ENCODE measurements at places on chromosomes 12 and 14. TPM values are rescaled to one million over a fixed set of nuclear protein-coding genes. Genes with fewer than 3 reads are reported as not detected.

DNA sequence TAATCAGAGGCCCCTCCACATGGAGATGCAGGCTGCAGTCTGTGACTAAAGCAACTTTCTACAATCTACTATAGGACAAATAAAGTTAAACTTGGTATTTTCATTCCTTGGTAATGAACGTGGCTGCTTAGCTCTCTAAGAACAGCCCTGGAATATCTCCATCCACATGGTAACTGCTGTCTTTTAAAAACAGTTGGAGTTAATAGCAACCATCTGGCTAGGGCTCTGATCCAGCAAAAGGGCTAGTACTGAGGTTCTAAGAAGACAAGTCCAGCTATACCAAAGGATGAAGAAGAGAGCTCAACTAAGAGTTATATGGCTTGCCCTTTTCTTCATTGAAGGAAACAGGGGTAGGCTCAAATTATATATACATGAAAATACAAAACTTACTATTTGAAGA, 920.1 kb downstream of the FLRT2 start:
- no peak for ATAC-seq

The ADCY4 gene
- 2.3 TPM for total RNA-seq

The B4GALNT1 gene
- total RNA-seq: 3.7 TPM

The RAD51AP1 gene
- total RNA-seq: 56.7 TPM

The WIF1 gene
- total RNA-seq: not detected

The KCNJ8 gene
- not detected for total RNA-seq

- no peak for ATAC-seq
These were observed 27.7 kb downstream of the UBR7 start for GRCh38 chr14:93234798-93235197.

GRCh38 chr14:34106310-34106709, 155.4 kb upstream of the EGLN3 start:
- ATAC-seq: no peak

The STX2 gene
- total RNA-seq: 18.2 TPM

DNA sequence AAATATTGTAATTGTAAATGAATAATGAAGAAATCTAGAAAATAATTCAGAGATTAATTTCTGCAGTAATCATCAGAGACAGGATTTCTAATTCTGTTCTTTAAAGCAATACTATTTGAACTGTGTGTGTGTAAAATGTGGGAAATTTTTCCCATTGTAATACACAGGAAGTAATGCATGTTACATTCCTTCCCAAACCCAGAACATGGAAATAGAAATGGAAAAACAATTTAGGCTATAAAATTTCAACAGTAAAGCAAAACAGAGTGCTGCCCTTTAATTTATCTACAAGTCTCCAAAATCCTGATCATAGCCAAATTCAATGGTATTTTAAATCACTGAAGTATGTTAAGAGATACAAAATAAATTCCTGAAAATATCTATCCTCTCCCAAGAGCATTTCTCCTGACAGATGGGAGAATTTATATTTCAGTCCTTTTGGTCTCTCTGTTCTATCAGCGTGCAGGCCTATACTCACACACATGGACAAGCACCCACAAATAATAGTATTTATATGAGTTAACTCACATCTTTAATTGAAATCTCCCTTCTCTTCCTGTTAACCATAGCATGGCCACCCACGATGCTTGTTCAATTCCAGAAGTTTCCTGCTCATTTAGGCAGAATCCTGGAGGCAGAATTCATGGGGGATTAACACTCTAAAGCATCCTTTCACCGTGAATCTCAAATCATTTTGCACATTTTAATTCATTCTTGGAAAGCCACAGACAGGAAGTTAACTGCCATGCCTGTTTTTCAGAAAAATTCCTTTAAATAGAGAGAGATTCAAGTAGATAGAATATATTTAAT, 1465.4 kb upstream of the FLRT2 start:
- no peak for ATAC-seq

DNA sequence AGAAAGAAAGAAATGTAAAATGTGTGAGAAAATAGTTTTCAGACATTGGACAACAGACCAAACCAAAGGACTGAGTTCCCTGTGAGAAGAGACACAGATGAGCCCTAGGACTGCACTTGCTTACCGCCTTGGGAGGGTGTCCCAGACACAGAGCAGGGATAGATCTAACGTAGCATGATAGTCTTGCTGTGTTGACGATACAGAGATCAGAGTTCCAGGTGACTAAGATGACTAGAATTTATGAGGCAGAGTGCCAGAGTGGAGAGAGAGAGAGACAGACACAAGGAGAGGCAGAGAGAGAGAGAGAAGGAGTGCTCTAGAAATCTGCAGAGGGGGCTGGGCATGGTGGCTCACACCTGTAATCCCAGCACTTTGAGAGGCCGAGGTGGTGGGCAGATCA, 148.2 kb upstream of the LMNTD1 start:
- no peak for ATAC-seq

DNA sequence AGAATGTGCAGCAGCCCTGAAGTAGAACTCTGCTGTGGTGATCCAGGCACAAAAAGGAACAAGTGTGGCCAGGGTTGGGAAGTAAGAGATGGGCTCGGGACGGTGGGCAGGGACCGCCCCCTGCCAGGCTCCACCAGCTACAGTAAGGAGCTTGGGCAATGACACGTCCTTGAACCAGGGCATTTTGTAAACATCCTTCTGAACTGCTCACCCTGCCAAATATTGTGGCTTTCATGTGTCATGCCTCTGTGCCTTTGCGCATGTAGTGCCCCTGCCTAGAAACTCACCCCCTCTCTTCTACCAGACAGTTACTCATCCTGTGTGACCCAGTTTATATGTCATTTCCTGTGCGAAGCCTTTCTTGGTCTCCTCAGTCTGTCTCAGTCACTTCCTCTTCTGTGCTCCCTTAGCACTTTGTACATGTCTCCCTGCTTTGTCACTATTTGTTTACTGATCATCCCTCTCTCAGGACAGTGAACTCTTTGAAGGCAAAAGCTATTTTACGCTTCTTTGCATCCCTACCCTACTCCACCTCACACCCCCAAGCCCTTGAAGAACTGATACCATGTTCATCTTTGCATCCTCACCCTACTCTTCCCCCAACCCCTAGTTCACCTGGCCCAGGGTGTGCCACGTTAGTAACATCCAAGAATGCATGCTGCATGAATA, 108.9 kb upstream of the PLEKHG7 start:
- ATAC-seq: peak; percentile 88

The HOXC4 gene
- total RNA-seq: 0.16 TPM
